NCI-H187 (cell line): ENCODE measurements at places on chromosomes 16 and 17.

- DNase-seq: no peak
Measured at GRCh38 chr16:52066962-52067361, 480.0 kb downstream of the TOX3 start.

GRCh38 chr16:77433146-77433545, 1.7 kb downstream of the ADAMTS18 start:
- no peak for DNase-seq

DNA sequence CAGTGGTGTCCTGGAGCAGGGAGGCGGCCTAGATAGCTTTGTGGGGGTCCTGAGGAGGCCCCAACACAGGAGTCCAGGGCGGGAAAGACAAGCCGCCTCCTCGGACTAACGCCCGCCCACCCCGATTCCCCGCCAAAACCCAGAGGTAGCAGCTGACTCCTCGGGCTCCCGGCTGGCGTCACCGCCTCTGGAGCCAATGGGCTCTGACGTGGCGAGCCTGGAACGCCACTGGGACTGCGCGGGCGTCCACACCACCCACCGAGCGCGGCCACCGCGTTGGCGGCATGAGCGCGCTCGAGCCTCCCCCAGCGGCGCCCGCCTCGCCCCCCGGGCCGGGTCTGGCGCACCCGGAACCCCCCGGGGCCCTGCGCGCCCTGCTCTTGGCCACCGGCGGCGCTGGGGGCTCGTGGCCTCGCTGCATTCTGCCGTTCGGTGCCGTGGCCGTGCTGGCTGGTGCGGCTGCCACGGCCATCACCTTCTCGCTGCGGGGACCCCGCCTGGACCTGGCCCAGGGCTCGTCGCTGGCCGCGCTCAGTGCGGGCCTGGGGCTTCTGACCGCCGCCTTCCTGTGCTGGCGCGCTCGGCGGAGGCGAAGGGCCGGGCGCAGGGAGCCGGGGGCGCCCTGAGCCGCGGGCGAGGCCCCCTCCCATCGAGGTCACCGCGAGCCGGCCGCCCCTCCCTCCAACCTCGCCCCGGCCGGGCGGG, 3.4 kb upstream of the NTN3 start:
- peak; percentile 84 for DNase-seq

DNA sequence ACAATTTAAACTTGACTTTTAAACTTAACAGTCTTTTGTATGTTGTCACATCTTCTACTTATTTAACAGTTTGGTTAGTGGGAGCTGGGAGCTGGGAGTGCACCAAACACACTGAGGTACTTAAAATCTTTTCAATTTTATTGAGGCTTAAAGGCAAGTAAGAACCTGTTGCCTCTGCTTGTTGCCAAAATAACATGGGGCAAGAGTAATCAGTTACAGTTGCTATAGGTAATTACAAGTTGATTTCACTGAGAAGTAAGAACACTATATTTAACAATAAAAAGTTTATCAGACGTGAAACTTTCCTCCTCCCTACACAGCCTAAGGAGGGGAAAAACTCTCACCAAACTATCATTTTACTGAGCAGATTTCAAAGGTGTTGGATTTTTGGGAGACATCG, 135.2 kb downstream of the FTO start:
- no peak for DNase-seq

GRCh38 chr16:86324320-86324719, 186.0 kb upstream of the FOXF1 start:
- DNase-seq: no peak

DNA sequence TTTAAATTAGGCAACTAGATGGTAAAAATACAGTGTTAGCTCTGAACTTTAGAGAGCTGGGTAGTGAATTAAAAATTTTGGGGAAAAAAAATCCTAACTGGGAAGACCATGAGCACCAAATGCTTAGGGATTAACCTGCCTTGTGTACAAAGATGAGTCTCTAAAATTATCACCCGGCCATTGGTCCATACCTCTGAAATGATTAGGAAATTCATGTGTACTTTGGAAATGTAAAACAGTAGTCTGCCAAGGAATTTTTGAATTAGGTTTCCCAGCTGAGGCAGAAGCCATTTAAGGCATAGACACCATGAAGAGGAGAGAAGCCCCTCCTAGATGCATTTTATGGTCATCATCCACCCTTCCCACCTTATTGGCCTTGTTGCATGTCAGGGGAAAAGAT, 670.5 kb upstream of the SALL1 start:
- DNase-seq: no peak

DNA sequence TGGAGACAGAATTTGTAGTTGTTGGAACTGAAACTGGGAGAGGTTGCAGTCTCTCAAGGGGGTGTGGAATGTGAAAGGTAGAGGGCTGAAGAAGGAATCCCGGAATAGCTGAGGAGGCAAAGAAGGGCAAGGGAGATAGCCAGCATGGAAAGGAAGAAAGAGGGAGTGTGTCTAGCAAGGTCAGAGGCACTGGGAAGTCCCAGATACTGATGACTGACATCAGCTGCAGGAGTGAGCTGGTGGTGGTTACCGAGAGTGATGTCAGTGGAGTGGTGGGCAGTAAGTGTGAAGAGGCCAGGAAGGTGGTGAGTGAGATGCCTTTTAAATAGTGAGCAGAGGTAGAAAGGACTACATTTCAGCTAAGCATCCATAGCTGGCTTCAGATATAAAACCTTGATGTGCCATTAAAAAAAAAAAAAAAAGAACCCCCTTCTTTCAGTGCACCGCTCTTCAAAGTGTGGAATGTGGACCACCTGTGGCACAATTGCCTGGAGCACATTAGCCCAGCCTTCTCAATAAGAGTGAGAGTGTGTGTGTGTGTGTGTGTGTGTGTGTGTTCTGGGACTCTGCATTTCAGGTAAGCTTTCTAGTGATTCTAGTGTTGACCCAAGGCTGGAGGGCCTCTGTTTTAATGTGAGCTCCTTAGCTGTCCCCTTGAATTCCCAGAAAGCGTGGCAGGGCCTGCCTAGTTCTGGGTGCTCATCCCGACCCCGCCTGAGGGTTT, 8.5 kb downstream of the PRMT7 start:
- peak; percentile 86 for DNase-seq

GRCh38 chr17:50604513-50604912, 30.2 kb upstream of the ABCC3 start:
- no peak for DNase-seq

GRCh38 chr17:9228408-9229159, 207.3 kb downstream of the NTN1 start:
- DNase-seq: no peak

DNA sequence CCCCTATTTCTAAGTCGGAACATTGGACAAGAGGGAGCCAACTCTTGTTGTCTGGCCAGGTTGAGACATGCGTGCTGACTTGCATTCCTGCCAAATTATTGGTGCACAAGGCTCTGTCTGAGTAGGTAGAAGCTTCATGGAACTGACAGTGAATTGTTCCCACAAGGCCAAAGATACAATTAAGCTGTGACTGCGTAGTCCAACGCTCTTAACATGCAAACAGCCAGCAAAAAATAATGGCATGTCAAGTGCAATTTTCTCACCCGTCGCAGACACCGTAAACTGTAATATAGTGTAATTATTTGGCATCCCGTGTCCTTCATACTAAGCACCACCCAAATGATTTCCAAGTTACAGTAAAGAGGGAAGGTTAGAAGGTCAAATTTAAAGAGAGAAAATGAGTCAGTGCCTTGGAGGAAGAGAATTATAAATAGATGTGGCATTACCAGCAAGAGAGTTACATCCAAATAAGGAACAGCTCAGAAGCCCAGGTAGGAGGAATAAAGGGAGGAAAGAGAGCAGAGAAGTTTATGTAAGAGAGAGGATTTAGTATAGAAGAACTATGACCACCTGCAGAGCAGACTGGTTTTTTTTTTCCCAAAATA, 21.8 kb downstream of the CDH8 start:
- no peak for DNase-seq
